ENCODE measurements at places on chromosomes 6 and 20.

GRCh38 chr6:44003345-44004061 lies 123.7 kb downstream of the MRPL14 start:
- DNase-seq: peak; percentile 54

GRCh38 chr20:39433466-39433865 lies 471.3 kb downstream of the DHX35 start:
- no peak for DNase-seq

GRCh38 chr20:11329271-11329670 lies 588.4 kb upstream of the BTBD3 start:
- no peak for DNase-seq

- no peak for DNase-seq
Observed at GRCh38 chr6:80517525-80517924, 411.1 kb downstream of the BCKDHB start.

DNA sequence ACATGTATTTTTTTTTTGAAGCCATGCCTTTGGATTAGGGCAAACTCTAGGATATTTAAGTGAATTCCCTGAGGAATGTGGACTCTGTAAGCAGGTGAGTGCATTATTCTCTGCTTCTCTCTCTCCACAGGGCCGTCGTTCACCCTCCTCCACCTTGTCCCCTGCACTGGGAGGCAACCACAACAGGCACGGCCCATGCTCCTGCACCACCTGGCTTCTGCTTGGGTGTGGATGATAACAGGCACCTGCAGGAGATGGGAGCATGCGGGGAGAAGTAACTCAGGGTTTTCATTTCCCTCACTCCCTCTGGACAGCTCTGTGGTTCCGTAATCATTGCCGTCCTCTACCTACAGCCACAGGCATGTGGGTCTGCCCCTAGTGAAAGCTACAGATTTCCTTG lies 43.4 kb downstream of the HLA-C start:
- no peak for DNase-seq

- no peak for DNase-seq
Observed at GRCh38 chr6:6458172-6458571, 130.3 kb upstream of the LY86 start.

GRCh38 chr6:72621291-72622093 lies at the start of gene KCNQ5:
TSS of gene KCNQ5 (plus strand) at chr6:72622064.
- DNase-seq: no peak

GRCh38 chr20:60113771-60114170 lies 155.5 kb downstream of the CDH26 start:
- DNase-seq: no peak

GRCh38 chr6:10302566-10303235 lies 112.2 kb downstream of the TFAP2A start:
- DNase-seq: no peak

GRCh38 chr6:165782134-165782533 lies 119.1 kb upstream of the PDE10A start:
- no peak for DNase-seq

- no peak for DNase-seq
Observed at GRCh38 chr6:13554929-13555333, 19.5 kb upstream of the SIRT5 start.

- no peak for DNase-seq
Observed at GRCh38 chr6:149867876-149868640, 3.9 kb upstream of the LRP11 start.

DNA sequence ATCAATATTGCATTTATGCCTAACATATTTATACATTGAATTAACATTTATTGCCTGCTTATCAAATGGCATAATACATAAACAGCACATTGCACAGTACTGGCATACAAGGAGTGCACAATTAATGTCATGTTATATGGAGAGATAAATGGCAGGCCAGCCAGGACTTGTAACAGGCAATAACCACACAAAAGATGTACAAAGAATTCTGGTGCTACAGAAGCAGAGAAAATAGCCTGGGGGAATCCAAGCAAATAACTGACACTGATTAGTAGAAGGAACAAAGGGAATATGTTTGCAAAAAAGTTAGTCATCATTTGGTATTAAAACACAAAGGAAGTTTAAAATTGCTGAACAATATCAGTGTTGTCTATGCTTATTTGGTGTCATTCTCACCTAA lies 27.3 kb downstream of the COL21A1 start:
- DNase-seq: no peak

GRCh38 chr6:17450397-17450796 lies 57.0 kb downstream of the CAP2 start:
- no peak for DNase-seq

DNA sequence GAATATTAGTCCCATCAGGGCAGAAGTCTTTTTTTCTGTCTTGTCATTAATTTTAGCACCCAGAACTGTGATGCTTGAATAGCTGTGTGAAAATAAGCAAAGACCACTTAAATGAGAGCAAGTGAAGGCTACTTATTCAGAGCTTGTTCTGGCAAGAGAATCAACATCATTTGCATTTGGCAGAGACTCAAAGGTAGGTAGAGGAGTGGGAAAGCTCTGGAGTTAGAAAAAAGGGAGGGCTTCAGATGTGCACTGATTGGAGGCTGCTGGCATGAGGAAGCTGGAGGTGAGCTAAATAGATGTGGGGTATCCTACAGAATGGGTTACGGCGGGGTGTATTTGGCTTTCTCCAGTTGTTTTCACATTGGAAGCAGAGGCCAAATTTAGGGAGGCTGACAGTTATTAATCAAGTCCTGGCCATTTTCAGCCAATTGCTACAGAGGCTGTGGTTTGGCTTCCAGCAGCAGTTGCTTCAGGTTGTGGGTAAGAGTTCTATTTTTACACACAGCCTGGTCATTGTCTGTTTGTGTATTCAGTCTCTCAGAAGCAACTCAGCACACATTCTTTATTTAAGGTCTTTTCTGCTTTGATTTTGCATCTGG lies 254.3 kb downstream of the BTBD3 start:
- no peak for DNase-seq

DNA sequence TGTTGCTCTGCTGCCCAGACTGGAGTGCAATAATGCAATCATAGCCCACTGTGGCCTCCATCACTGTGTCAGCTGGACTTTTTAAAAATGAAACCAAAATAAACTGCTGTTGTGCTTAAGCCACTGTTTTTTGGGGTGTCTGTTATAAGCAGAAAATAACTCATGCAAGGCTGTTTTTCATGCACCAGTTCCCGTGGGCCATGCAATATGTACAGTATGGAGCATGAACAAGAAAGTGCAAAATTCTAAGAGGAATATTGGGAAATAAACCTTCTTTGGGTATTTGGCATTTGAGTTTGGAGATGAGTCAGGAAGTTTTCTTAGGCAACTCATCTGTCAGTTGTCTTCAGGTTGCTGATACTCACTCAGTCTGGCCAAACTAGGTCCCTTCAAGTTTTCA lies 14.9 kb upstream of the ZFAND3 start:
- no peak for DNase-seq

- no peak for DNase-seq
Observed at GRCh38 chr6:4790158-4790899, 14.1 kb downstream of the CDYL start.

DNA sequence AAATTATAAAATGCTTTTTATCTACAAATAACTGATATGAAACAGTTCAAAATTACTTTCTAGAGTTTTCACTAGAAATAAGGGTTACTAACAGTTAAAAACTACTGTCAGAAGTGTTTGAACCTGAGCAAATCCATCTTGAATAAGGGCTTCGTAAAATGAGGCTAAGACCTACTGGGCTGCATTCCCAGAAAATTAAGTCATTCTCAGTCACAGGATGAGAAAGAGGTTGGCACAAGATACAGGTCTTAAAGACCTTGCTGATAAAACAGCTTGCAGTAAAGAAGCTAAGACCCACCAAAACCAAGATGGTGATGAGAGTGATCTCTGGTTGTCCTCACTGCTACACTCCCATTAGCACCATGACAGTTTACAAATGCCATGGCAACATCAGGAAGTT lies 93.7 kb downstream of the PLG start:
- no peak for DNase-seq

- no peak for DNase-seq
Observed at GRCh38 chr6:99501762-99502161, 13.5 kb downstream of the USP45 start.

GRCh38 chr20:48933017-48933766 lies 11.7 kb downstream of the ARFGEF2 start:
- no peak for DNase-seq

DNA sequence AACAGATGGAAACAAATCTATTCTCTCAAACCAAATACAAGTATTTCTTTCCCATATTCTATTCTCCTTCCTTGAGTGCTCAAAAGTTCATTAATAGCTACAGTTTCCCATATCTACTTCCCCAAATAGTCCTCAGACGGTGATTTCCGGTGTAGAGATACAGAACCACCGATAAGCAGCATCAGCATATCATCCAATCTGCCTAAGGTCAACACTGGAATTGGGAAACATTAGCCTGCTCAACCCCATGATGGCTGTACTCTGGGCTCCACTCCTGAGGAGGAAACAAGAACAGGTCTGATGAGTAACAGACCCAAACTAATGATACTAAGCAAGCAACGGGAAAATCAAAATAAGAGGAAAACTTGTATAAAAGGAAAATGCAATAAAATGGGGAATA lies 115.6 kb downstream of the EPB41L2 start:
- no peak for DNase-seq

- no peak for DNase-seq
Observed at GRCh38 chr6:127484212-127484863, 25.1 kb upstream of the KIAA0408 start.

DNA sequence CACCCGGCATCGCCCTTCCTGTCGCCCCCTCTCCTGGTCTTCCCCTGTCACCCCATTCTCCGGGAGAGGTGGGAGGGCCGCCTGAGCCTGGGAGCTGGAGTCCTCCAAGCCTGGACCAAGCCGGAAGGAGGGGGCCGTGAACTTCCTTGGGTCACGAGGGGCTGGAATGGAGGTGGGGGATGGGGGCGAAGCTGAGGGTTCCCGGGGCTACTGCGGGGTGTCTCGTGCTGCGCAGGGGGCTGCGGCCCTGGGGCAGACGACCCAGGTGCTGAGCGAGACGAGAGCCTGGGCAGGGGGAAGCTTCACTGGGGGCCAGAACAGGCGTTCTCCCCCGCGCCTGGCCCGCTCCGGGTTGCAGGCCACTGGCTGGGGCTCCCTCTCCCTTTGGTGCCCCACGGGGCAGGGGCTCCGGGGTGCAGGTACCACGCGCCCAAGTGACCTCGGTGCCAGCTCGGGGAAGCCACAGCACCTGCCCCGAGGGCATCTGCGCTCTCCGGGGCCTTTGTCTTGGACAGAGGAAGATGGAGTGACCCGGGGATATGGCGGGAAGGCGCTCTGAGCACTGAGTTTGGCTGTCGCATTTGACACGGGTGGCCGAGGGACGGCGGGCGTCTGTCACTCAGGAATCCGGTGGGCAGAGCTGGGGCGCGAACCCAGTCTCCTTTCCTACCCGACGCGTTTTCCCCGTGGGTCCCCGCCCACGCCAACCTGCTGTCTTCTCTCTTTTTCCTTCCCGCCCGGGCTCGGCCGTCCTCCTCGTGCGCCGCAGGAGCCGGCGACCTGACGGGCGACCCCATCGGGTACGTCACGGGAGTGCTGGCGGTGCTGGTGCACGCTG lies 1.2 kb downstream of the SLC35D3 start:
- DNase-seq: no peak

DNA sequence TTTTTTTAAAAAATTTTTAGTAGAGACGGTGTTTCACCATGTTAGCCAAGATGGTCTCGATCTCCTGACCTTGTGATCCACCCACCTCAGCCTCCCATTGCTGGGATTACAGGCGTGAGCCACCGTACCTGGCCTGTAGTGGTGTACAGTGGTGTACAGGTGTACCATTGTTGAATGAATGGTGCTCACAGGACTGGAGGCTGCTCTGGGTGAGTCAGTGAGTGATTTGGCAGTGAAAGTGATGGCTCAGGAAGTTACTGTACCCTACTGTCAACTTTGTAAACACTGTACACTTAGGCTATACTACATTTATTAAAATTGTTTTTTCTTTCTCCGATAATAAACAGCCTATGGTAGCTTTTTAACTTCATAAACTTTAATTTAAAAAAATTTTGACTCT lies 122.8 kb upstream of the EEF1E1 start:
- DNase-seq: no peak

- no peak for DNase-seq
Observed at GRCh38 chr20:47454298-47455132, 47.2 kb upstream of the NCOA3 start.

GRCh38 chr6:36197739-36198221 lies 1.2 kb downstream of the BRPF3 start:
- DNase-seq: no peak

- no peak for DNase-seq
Observed at GRCh38 chr20:49136817-49137571, 51.1 kb downstream of the STAU1 start.

- DNase-seq: no peak
Observed at GRCh38 chr6:34610819-34611477, 54.8 kb upstream of the SPDEF start.

DNA sequence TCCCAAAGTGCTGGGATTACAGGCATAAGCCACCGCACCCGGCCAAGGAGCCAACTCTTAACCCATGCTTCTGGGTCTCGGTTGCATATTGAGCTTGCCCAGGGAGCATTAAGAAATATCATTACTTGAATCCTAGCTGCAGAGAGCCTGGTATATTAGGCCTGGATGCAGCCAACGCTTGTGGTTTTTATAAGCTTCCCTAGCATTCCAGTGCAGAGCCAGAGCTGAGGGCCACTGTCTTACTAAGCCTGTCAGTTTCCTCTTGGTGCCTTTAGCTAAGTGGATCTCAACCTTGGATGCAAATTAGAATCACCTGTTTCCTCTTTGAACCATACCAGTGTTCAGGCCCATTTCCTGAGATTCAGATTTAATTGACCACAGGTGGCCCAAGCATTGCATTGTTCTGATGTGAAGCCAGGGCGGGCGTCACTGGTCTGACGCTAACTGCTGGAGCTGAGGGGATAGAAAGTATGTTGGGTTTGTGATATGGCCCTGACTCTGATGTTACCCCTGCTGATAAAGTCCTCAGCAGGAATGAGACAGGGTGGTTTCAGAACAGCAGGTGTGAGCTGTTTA lies 76.3 kb downstream of the BTBD3 start:
- no peak for DNase-seq

DNA sequence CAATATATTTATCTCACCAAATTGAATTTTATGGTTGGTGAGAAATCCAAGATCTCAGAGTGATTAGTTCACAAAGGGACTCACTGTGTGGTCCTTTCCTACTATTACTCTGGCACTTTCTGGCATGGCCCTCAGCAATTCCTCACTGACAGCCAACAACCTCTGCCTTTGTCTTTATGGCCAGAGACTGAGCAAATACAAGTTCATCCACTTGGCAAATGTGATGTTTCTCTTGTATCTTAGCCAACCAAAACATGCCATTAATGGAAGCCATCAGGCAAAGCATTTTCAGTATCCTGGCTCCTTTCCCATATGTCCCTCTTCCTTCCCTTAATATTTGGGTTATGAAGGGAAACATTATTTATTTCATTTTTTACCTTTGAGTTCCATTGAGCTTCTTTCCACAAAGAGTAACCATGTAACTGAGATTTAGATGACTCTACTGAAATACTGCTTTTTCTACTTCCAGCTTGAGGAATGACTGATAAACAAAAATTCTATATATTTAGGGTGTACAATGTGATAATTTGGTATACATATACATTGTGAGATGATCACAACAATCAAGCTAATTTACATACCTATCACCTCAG lies 30.8 kb upstream of the SMLR1 start:
- no peak for DNase-seq
